Activated naive CD4-positive, alpha-beta T cell treated with Interleukin-2 at 50 U/mL for 16 hours (primary cell): ENCODE measurements at places on chromosomes 1 and 21.

DNA sequence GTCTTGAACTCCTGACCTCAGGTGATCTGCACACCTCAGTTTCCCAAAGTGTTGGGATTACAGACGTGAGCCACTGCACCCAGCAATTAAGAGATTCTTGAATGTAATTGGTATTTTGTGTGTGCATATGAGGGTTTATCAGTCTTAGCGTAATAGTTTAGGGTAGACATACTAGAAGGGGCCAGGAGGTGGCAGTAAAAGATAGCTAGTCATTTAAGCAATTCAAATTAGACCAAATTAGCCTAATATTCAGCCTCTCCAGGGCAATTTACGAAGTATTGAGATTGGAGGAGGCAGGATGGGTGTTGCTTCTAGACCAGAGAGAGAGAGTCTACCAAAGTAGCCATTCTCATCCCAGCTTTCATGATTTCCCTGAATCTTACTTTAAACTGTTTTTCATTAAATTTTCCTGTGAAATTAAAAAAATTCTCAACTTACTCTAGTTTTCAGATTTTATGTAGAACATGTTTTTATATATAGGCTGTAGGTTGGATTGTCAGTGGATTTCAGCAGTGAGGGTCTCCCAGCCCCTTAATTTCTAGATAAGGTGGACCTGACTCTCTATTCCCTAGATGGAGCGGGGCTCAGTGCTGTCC lies 119.7 kb downstream of the HHAT start:
- no peak for DNase-seq

- no peak for DNase-seq
Observed at GRCh38 chr1:245086389-245086969, 68.3 kb upstream of the KIF26B start.

- no peak for DNase-seq
Observed at GRCh38 chr1:206666954-206667665, 17.6 kb upstream of the MAPKAPK2 start.

DNA sequence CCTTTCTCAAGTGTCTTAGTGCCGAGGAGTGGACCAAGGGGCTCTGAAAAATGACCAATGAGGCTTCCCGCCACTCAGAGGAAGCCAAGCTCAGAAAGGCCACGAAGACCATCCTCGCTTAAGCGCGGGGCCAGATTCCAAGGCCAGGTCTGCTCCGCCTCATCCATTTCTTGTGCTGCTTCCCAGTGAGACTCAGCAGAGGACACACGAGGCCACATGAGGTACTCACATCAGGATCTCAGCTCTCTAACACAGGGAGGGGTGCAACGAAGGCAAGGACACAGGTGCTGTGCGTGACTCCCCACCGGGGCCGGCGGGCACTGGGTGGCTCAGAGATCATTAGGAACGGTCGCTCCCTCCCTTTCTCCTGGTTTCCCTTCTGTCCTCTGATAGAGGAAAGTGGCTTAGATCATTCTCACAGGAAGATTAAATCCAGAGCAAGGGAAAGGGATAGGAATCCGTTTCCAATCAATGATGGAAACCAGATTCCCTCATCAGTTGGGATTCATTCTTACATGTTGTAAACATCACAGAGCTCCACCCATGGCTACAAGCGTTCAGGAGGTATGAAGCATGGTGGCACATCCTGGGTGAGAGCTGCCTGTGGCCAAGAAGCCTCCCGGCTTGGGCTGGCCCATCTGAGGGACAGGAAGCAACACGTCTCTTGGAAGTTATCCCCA lies 46.7 kb downstream of the CAPZB start:
- DNase-seq = no peak

DNA sequence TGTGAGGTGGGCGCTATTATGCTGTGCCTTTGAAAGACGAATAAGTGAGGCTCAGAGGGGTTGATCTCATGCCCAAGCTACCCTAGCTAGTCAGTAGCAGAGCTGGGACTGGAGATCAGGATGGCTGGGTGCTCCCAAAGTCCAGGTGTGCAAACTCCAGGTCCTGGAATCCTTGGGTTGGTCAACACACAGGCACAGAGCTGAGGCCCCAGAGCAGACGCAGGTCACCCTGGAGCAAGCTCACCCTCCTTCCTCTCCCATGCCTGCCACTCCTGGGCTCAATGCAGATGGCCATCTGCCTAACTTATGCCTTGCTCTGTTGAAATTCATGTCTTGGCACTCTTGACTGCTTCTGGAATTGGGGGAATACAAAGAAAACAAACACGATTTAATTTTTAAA lies 587.2 kb downstream of the PTPRU start:
- DNase-seq = no peak

DNA sequence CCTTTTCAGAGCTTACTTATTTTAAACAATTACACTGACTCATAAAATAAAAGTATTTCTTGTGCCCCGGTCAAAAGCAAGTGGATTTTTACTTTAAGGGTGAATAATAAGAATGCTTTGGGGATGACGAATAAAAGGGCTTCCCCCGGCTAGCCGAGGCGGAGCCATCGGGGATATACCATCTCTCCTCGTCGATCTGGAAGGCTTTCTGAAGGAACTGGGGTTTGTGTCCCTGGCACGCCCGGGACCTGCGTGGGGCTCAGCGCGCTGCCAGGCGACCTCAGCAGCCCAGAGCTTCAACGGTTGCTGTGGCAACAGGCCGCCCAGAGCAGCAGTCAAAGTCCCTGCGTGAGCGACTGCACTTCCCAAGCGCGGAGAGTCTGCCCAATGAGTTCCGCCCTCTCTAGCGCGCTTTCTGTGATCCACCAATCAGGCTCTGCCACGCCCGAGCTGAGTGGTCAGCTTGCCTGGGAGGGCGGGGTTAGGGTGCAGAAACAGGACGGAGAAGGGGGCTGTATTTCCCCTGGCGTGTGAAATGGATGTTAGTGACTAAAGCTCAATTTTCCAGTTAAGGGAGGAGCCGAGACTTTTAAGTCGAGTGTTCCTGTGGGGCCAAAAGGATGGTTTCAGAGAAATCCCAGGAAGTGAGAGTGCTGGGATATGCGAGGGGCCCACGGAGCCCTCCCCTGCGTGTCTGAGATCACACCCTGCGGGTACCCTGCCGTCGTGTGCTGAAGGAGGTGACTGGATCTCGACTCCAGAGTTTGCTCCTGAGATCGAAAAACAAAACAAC lies 33.0 kb upstream of the MGST3 start:
- peak; percentile 95 for DNase-seq

DNA sequence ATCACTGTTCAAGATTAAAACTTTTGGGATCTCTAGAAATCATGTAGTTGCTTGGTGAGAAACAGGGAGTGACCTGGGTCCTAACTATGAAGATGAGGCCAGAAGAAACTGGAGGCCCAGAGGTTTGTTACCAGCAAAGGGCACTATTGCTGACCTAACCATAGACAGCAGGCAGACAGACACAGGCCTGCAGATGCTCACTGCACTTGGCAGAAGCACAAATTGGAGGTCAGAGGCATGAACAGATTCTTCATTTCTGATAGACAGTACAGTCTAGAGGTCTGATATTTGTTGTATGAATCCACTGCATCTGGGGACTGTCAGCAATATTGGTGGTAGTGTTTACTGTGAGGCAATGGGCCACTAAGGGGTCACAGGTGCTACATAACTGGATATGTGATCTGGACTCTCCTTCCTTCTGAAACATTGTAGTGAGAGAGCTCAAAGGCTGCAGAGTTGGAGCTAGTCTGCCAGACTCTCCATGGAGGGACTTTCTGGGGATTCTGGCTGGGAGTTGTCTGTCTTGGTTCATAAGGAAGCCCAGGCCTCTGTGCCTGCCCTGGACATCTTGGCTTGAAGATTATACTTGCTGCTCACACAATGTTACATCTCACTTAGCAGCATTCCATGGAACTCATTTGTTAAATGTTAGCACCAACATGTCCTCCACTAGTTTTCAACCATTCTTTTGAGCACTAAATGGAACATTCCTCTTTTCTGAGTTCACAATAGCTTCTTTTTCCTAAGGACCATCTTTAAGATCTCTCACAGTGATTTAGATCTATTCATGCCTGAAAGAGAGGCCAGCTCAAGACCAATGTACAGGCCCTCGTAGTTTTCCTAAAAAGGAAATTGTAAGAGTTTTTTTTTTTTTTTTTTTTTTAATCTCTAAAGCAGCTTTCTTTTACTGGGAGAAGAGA lies 26.9 kb upstream of the CCN1 start:
- DNase-seq = no peak

DNA sequence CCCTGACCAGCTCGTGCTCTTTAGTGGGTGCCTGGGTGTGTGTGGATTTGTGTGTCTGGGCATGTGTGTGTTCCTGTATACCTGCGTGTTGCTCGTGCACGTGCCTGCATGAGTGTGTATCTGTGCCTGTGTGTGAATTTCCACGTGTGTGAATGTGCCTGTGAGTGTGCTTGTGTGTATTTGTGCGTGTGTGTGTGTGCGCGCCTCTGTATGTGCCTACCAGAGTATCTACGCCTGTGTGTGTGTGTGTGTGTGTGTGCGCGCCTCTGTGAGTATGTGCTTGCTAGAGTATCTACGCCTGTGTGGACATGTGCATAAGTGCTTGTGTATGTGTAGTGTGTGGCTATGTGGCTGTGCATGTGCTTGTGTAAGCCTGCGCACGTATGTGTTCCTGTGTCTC lies 691 bp upstream of the SELENBP1 start:
- DNase-seq = no peak

- DNase-seq = no peak
Observed at GRCh38 chr1:109539676-109540075, at the start of gene GPR61. Gene GPR61 (plus strand): TSS chr1:109539872. CDS start chr1:109543023, 3,151 bp downstream.

DNA sequence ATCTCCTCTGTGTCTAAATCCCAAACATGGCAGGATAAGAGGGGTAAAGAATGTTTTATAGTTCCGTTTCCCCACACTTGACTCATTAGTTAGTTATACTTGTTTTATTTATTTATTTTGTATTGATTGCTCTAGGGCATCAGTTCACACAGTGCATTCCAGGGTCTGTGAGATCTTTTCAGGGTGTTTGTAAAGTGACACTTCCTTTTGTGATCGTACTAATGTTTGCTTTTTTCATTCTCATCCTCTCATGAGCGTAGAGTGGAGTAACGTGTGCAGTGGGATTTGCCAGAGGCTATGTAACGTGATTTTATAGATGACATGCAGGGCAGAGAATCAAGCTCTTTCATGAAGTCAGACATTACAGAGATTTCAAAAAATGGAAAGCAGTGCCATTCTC lies 103.2 kb downstream of the SCCPDH start:
- DNase-seq = no peak

GRCh38 chr1:1290238-1290731 lies 10.0 kb downstream of the SCNN1D start:
- DNase-seq = peak; percentile 70

DNA sequence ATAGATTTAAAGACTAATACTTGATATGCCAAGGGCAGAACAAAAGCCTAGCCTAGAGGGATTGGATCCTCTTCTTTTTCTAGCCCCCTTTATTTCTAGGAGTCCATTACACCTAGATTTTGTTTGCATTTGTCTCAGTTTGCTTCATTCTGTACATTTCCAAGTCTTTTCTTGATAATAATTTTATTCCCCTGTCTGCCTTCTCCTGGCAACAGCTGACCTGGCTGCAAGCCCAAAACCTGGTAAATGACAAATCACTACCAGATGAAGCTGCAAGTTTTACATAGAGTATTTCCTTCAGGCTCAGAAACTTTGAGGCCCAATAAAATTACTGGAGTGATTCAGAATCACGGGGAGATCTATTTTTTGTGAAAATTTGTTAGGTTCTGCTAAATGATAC lies 36.5 kb upstream of the LHX8 start:
- no peak for DNase-seq

- DNase-seq = no peak
Observed at GRCh38 chr1:53107570-53108322, 34.7 kb downstream of the SLC1A7 start.

- peak; percentile 29 for DNase-seq
Observed at GRCh38 chr1:101178688-101179491, 57.9 kb upstream of the S1PR1 start.

- DNase-seq = no peak
Observed at GRCh38 chr21:29487154-29487553, 188.4 kb downstream of the BACH1 start.

DNA sequence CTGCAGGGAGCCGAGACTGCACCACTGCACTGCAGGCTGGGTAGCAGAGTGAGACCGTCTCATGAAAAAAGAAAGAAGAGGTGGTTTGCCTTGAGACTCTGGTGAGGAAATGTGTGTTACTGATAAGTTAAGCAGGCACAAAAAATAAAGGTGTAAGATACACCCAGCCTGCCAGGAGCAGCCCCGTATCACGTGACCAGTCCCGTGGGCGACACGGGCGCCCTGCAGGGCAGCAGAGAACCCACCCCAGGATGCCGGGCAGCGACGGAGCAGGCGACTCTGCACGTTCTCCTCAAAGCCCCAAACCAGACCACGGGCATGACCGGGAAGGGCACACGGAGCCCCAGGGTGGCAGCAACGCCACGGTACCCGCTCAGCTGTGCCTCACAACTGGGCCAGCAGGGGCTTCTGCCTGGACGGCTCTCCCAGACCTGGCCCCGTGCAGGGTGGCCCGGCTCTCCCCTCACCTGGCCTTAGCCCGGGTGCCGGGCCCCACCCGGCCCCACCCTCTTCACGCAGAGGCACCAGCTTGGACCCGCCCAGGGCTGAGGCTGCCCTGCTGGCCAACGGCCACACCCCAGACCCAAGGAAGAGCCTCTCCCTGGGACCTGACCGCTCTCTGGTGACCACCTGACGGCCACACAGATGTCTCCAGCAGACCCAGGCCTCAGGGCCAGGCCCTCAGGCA lies 8.1 kb upstream of the TNFRSF4 start:
- DNase-seq = no peak

DNA sequence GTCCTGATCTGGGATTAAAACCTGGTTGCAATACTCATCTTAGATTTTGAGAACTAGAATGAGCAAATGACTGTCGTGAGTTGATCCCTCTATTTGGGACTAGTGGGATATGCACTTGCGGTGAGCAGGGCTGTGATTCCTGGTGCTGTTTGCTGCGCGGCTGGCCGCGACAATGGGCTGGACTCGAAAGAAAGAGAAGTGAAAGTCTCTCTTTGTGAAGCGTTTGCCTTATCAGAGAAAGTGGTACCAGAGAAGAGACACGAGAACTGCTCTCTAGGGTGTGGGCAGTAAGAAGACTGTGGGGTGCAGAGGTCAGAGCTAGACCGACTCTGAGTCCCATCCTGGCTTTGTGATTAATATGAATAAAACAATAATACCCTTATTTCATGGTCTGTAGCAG lies 8.6 kb downstream of the ST6GALNAC3 start:
- DNase-seq = no peak

DNA sequence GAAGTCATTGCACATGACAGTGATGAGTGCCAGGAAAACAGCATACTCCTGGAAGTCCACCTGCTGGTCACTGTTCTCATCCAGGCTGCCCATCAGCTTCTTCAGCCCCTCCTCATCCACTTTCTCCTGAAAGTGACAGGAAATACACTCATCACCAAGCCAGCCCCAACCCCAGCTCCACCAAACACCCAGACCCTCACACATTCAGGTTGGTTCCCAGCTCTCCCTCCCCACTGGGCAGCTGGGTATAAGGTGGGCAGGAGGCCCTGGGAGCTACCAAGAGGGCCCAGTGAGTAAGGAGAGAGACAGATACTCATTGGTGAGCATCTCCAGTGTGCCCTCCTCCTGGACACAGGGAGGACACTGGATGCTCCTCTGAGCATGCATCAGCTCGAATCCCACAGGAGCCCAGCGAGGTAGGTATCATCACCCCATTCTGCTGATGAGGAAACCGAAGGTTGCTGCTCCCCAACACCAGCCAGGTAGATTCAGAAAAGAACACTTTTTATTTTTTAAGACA lies 4.1 kb downstream of the S100A2 start:
- no peak for DNase-seq

GRCh38 chr1:15454256-15454655 lies 2.3 kb upstream of the CELA2A start:
- DNase-seq = no peak

GRCh38 chr1:167198518-167199133 lies 22.1 kb upstream of the POU2F1 start:
- no peak for DNase-seq

GRCh38 chr1:6658359-6659060 lies 33.8 kb downstream of the THAP3 start:
- DNase-seq = no peak
